Fibroblast of upper back skin (primary cell): ENCODE measurements at places on chromosomes 4 and X.

- peak; percentile 54 for DNase-seq
Measured at GRCh38 chrX:22323541-22323940, 50.8 kb downstream of the CBLL2 start.

DNA sequence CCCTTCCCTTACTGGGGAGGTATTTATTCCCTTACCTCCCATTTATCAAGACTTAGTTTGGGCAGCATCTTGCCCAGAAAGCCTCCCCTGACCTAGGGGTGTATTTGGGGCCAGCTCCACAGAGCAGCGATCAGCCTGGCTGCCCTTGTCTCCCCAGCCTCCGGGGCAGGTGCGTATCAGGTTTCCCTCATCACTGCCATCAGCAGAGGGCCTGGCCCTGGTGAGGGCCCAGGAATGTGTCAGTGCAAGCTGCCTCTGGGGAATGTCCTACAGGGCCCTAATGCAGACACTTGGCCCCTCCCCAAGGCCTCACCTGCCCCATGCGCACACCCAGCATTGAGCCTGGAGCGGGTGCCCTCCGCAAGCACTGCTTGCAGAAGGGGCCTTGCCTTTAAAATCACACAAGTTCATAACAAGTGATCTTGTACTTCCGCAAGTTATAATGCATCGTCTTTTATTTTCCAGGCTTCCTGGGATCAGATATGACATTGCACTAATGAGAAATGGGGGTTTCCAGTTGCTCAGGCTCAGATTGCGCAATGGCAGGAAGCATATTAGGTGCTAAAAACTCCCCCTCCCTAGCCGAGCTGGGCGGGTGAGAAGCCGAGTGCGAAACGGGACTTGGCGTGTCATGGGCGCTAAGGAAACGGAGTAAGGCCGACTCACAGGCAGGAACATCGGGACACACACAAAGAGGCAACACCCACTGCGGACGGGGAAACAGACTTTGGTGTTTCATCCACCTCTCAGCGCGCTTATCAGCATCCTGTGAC, 25.4 kb upstream of the AFAP1 start:
- peak; percentile 47 for DNase-seq

DNA sequence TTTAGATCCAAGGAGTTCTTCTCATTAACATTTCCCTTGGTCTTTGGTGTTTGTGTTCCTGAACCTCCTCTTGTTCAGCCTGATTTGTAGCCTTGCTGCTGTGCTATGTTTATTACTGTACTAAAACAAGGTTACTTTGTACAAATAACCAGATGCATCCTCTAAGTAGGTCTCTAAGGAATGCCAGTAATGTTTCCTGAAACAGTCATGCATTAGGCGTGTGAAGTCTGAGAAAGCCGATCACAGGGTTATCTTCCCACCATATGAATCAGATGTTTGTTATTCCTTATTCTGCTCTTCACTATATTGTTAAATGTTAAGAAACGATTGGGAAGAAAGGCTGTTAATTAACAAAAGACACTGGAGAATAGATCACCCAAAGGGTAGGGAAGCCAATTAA, 66.9 kb downstream of the GALNTL6 start:
- DNase-seq: peak; percentile 85

DNA sequence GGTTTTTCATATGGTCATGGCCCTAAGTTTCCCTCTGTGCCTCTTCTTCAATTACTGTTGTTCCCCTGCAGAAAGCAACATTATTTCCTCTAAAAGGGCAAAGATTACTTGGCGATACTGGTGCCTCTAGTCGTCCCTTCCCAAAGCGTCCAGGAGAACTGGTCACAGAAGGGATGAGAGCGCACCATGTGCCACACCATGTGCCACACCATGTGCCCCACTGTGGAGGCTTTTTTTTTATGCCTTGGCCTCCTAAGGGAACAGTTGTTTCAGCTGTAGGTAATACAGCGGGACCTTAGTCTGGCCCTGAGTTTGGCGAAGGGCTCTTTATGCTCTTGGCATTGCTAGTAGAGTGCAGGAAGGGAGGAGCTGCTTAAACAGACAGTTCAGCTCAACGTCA, 11.5 kb upstream of the FGG start:
- DNase-seq: no peak

GRCh38 chr4:168803732-168804131, 206.3 kb downstream of the CBR4 start:
- peak; percentile 86 for DNase-seq

- peak; percentile 77 for DNase-seq
Measured at GRCh38 chr4:110165382-110166286, 32.8 kb downstream of the ELOVL6 start.

DNA sequence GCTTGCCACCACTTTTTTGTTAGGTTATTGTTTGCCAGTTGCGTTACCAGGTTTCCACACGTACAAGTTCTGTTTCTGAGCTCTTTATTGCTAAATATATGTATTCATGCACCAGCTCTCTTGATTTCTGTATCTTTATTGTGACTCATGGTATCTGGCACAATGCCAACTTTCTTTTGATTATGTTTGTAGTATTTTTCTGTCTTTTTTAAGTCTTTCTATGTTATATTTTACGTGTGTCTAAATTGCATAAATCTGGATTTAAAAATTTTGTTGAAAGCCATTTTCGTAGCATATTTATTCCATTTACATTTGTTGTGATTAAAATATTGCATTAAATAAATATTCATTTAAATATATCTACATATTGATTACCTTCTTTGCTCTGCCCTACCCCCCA, 73.8 kb downstream of the KDM6A start:
- no peak for DNase-seq

DNA sequence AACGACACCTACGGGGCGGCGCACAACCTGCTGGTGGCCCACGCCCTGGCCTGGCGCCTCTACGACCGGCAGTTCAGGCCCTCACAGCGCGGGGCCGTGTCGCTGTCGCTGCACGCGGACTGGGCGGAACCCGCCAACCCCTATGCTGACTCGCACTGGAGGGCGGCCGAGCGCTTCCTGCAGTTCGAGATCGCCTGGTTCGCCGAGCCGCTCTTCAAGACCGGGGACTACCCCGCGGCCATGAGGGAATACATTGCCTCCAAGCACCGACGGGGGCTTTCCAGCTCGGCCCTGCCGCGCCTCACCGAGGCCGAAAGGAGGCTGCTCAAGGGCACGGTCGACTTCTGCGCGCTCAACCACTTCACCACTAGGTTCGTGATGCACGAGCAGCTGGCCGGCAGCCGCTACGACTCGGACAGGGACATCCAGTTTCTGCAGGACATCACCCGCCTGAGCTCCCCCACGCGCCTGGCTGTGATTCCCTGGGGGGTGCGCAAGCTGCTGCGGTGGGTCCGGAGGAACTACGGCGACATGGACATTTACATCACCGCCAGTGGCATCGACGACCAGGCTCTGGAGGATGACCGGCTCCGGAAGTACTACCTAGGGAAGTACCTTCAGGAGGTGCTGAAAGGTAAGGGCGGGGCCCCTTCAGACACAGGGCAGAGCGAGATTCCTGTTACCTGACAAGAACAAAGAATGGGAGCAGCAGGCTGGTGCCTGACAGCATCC, 11.7 kb downstream of the RPL9 start:
- peak; percentile 42 for DNase-seq

DNA sequence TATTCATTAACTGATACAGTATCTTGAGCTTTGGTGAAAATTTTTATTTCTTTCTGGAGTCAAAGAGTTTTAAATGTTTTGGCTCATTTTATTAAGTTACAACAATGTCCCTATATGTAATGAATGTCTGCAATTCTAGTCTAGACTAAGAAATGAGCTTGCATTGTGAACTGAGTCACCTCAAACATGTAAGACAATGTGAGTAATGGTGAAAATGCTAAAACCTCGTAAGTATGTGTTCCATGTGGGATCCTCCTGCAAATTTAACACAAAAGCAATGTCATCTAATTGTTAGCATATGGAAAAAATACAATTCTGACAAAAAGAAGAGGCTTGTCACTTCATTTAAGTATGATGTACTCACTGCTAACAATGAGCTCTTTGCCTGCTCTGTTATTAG, 480.5 kb upstream of the FSTL5 start:
- peak; percentile 92 for DNase-seq

- DNase-seq: no peak
Measured at GRCh38 chr4:102335616-102336015, 9.7 kb downstream of the SLC39A8 start.

GRCh38 chr4:7291372-7292114, 99.2 kb downstream of the SORCS2 start:
- no peak for DNase-seq

- DNase-seq: no peak
Measured at GRCh38 chr4:106277140-106277675, 38.8 kb downstream of the TBCK start.

- no peak for DNase-seq
Measured at GRCh38 chr4:40418430-40419230, 83.5 kb downstream of the CHRNA9 start.

GRCh38 chrX:10280071-10280470, 123.3 kb downstream of the CLCN4 start:
- no peak for DNase-seq

GRCh38 chr4:23937173-23937572, 47.3 kb upstream of the PPARGC1A start:
- peak; percentile 54 for DNase-seq

DNA sequence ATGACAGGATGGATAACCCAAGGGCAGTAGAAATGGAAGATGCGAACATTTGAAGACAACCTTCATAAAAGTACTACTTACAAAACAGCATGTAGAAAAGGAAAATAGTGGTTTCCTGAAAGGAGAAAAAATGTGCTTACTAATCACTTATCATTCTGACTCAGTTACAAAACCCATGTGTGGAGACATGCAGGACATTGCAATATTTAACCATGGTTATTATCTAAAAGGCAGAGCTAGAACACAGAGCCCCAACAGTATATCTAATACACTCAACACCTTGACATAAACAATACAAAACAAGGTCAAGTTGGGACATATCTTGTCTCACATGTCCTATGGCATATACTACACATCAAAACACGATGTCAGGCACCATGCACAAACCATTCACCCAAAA, 55.9 kb downstream of the EIF4E start:
- peak; percentile 56 for DNase-seq

GRCh38 chr4:119946359-119946758, 120.3 kb downstream of the MAD2L1 start:
- DNase-seq: no peak

DNA sequence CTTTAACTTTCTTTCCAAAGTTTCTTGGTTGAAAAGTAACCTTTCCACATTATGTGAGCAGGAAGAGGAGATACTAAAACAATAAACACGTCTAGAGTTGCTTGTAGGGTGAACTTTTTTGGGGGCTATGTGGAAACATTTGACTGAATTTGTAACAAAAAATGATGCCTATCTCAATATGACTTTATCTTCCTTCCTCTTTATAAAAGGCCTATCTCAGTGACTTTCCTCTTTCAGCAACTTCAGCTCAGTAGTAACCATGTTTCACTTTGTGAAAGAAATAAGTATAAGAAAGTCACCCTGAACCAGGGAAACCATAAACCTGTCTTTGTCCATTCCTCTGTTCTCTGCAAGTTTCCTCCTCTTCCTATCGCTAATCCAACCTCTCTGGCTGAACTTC, 124.7 kb upstream of the TMEM164 start:
- DNase-seq: no peak

GRCh38 chrX:14899607-14900006, 26.4 kb downstream of the MOSPD2 start:
- DNase-seq: peak; percentile 44

- no peak for DNase-seq
Measured at GRCh38 chr4:76342191-76342590, 35.7 kb downstream of the STBD1 start.

DNA sequence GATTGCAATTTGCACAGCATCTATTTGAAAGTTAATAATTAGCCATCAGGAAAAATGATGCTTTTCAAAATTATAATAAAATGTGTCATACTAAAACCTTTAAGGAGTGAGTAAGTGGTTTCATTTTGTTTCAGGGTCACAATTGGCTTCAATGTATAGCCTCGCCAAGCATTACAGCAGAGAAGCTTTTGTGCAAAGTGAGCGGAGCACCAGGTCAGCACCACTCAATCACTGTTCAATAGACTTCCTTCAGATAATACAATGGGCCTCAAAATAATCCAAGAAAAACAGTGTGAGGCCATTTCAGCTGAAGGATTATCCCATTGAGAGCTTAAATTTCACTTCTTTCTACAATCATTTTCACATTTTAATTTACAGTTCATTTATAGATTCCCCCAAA, 409.2 kb upstream of the SLIT2 start:
- DNase-seq: no peak

DNA sequence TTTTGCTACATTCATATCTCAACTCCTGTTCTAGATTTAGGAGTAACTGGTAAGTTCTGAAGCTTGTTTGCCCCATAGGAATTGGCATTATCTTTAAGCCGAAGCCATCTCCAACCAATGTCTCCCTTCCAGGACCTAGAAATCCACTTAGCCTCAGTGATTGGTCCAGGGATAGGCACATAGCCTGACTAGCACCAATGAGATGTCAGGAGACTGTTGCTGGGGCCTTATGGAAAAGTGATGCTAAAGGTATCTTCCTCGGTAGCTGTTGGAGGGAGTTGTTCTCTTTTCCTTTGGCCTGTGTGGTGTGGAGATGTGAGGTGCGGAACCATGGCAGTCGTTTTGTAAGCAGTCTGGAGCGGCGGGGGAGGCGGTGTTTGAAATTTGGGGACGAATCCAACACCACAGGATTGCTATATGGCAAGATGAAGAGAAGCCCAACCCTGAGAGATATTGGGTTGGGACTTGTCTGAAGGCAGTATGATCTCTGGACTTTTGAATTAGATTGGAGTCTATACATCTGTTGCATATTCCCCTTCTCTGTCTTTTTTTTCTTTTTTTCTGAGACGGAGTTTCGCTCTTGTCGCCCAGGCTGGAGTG, 109.8 kb upstream of the ATP6AP2 start:
- no peak for DNase-seq

GRCh38 chr4:3305610-3306371, 13.0 kb downstream of the RGS12 start:
- DNase-seq: no peak

- DNase-seq: peak; percentile 41
Measured at GRCh38 chr4:3044870-3045819, 29.2 kb downstream of the HTT-AS start.

DNA sequence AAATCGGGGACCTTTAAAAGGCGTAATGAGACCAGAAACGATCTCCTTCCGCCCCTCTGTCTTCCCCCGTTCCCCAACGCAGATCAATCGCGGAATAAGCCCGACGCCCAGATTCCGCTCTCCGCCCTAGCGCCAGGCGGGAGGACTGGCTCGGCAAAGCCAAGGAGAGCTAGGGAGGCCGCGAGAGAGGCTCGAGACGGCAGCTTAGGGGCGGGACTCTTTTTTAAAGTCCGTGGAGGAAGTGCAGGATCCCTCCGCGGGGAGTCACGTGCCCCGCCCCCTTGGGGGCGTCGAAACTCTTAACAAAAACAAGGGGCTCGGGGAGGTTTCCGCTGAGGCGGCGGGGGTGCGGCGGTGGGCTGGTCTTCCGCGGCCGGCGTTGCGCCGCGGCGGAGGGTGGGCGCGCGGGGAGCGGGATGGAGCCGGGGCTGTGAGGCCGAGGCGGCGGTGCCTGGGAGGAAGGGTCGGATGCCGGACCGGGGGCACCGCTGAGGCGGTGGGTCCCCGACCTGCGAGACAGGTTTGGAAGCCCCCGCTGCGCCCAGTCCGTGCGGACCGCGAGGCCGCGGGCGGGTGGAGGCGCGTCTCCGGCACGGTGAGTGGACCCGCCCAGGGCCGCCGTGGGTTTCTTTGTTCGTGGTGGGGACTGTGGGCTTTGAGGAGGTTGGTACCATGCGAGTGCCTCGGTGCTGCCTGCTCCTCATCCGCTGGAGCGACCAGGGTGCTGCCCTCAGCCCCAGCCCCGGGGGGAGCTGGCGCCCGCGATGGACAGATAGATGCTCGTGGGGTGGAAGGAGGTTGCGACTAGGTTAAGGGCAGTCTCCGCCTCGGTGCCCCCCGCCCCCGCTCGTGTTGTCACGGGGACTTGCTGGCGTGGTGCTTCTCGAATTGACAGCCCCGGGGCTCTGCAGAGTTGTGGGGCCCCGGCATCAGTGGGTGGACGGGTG, at the start of gene CCNG2:
CCNG2 (plus strand) TSS at position 296 of the 947 bp plus-strand sequence. CDS start 1,326 bp downstream, outside the sequence.
- DNase-seq: peak; percentile 93
